ENCODE measurements at places on chromosomes 4 and X.

DNA sequence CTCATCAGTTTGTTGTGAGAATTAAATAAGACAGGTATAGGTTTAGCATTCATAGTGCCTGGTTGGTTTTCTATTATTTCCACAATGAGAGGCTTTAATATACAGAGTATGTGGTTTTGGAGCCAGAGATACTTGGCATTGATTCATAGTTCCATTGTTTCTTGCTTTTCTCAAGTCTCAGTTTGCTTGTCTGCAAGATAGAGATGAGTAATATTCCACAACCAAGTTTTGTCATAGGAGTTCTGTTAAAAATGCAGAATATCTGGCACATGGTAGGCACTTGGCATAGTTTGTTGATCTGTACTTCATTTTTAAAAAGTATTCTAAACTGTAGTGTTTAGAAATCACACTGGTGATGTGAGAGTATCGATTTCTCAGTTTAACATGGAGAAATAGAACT lies 37.5 kb upstream of the EDA2R start:
- DNase-seq: no peak

GRCh38 chr4:16457944-16458343 lies 231.7 kb upstream of the TAPT1 start:
- DNase-seq: no peak

- DNase-seq: no peak
These were observed 64.8 kb downstream of the HPGD start for GRCh38 chr4:174457468-174457867.

GRCh38 chr4:140123666-140124377 lies 30.2 kb downstream of the MAML3 start:
- DNase-seq: no peak

DNA sequence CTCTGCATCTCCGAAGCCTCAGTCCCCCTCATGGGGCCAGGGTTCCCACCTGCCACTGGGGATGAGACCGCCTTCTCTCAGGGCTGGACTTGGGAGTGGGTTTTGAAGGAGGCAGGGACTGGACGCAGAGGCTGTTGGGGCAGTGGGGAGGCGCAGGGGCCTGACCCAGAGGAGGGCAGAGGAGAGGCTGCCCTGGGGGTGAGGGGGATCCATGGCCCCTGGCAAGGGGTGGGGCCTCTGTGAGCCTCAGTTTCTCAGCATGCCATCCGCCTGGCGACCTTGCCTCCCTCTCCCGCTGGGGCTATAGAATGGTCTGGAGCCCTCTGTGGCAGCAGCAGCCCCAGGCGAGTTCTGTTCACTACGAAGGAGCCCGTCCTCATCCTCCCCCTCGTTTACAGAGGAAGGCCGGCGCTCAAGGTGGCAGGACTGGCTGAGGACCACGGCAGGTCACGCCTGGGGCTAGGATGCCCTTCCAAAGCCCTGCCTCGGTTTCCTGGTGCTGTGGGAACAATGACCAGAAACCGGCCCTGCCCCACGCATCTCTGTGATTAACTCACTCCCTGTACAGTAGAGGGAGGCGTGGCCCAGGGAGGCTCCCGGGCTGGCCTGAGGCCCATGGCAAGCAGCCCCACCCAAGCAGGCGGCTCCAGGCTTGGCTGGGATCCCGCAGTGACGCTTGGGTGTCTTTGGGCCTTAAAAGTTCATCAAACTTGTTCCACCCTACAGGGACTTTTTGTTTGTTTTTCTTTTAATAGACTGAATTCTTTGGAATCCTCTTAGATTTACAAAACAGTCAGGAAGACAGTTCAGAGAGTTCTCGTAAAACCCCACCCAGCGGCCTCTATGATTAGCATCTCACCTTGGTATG lies 16.0 kb upstream of the SH3TC1 start:
- DNase-seq: no peak

DNA sequence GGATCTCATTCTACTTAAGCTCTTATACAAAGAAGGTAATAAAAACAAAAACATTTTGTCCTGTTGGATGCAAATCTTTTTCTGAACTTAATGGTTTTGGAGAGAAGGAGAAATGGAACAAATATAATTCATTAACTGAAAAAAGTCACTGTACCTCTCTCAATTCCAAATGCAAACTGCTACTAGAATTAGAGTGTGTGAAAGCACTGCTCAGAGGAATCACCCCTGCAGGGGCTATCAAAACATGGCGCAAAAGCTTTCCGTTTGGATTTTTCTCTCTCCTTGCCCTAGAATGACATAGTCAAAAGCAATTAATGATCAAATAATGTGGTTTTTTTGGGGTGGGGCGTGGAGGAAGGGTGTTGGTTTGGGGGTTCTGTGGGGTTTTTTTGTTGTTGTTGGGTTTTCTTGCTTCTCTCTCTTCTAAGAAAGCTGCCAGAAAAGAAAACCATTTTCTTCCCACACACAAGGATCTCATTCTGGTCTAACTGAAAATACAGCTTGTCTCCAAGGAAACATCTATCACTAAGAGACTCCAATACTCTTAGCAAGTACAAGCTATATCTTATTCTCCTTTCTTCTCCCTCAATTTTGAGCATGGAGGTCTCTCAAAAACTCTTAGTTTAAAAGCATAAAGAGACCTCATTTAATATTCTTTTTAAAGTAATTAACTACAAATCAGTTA lies 41.6 kb downstream of the USP46 start:
- no peak for DNase-seq

DNA sequence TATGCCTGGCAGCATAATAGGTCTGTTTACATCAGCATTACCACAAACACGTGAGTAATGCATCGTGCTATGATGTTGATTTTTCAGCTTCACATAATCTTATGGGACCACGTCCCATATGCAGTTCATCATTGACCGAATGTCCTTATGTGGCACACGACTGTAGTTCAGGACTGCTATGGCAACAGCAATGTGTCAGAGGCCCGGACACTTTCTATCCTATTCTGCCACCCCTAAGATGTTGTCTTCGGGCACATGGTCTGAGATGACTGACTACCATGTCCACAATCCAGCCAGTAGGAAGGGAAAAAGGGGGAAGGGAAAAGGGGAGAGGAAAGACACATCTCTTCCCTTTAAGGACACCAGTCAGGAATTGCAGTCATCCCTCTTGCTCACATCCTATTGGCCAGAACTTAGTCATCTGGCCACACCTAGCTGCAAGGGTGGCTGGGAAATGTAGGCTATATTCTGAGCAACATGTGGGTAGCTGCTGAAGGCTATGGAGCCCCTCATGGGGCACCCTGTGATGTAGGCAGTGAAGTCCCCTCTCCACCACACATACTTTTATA lies 196.0 kb upstream of the RBPJ start:
- no peak for DNase-seq

- no peak for DNase-seq
These were observed 6.1 kb downstream of the TACC3 start for GRCh38 chr4:1727117-1728031.

GRCh38 chr4:78692822-78693170 lies 83.4 kb upstream of the BMP2K start:
- DNase-seq: no peak

GRCh38 chr4:166802346-166802745 lies 431.9 kb downstream of the SPOCK3 start:
- DNase-seq: no peak

- no peak for DNase-seq
These were observed 73.0 kb upstream of the ZNF518B start for GRCh38 chr4:10530137-10530786.

DNA sequence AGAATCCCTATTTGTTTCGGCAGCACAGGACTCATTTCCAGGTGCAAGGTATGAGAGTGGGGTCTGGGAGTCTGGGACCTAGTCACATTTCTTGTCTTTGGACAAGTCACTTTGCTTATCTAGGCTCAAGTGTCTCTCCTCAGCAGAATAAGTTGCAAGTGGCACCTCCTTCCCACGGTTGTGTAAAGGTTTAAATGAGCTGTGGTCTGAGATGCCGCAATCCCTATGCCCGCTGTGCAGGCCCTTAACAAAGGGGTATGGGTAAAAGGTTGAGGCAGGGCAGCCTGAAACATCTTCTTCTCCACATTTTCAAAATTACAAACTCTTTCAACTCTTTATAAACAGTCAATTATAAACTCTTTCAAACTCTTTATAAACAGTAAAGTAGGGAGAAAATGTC lies 93.7 kb downstream of the RTL5 start:
- no peak for DNase-seq

GRCh38 chrX:132636080-132636479 lies 147.2 kb upstream of the MBNL3 start:
- no peak for DNase-seq

DNA sequence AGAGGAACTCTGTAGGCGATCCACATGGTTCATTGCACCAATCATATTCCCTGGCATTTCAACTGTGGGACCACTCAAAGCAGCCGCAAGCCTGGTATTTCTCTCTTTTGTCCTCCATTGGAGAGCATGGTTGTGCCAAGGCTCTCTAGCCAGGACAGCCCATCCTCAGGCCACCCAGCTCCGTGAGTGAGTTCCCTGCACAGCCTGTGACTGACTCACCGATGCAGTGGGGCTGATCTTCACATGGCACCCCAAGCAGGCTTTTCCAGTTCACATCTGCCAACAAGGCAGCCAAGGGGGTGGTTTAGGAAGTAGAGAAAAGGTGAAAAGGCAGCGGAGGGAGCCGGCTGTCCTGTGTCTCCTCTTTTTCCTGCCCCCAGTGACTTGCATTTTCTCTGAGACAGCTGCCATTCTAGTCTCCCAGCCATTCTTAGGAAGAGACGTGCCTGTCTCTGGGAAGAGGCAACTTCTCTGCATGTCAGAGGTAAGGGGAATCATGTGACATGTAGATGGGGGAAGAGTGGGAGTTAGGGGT lies 69.2 kb downstream of the MID1IP1 start:
- no peak for DNase-seq

- no peak for DNase-seq
These were observed 57.3 kb upstream of the TCEAL2 start for GRCh38 chrX:102067966-102068723.

GRCh38 chr4:9765091-9765490 lies 16.3 kb upstream of the DRD5 start:
- no peak for DNase-seq

DNA sequence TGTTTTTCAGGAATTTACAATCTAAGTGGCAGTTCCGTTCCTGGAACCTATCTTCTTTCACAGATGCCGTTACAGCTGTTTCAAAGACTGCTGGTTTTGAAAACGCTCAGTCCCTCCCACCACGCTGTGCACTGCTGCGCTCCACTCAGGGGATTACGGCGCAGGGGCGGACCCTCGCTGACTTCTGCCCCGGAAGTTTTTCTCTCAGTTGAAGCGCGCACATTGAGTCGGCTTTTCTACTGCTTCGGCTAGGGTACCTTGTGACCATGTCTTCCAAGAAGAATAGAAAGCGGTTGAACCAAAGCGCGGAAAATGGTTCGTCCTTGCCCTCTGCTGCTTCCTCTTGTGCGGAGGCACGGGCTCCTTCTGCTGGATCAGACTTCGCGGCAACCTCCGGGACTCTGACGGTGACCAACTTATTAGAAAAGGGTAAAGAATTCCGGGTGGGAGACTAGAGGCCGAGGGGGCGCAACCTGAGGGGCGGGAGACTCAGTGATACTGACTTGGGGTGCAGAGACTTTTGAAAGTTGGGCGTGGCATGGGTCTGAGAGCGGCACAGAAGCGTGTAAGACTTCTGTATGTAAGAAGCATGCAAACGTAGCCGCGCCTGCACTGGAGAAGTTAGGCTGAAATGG lies 597 bp upstream of the NUDT6 start:
- DNase-seq: peak; percentile 75

DNA sequence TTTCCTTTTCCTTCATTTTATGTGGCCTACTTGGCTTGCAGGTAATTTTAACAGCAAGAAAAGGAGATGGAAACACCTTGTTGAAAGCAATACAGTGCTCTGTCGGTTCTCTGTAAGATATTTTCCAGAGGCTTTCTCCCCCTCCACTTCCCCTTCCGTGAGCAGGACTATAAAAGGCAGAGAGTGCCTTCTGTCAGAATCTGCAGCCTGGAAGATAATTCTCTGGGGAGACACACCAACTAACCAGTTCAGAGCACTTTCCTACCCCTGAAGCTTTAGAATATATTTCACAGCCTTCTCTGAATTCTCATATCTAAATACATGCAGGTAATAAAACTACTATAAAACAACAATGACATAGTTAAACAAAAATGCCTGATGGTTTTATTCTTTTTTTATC lies 141.1 kb downstream of the IDS start:
- no peak for DNase-seq

DNA sequence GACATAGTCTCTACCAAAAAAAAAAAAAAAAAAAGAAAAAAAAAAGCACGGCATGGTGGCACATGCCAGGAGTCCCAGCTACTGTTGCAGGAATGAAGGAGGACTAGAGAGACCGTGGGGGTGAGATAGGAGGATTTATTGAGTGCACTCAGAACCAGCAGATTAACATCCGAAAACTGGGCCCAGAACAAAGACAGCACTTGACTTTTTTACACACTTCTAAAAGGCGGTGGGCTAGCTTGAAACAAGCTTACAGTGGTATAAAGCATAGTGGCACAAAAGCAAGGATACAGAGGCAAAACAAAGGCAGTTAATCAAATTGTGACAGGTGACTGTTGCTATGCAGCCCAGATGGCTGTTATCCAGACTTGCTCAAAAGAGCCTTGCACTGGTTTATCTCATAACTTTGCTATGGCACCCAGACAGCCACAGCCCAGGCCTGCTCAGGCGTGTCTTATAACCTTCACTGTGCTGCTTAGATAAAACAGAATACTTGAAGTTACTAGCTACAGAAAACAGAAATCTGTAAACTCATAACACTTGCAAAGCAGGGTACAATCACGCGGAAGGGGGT lies 9.9 kb upstream of the PI4K2B start:
- DNase-seq: no peak

GRCh38 chrX:36867143-36867542 lies 141.0 kb upstream of the FAM47C start:
- DNase-seq: no peak

DNA sequence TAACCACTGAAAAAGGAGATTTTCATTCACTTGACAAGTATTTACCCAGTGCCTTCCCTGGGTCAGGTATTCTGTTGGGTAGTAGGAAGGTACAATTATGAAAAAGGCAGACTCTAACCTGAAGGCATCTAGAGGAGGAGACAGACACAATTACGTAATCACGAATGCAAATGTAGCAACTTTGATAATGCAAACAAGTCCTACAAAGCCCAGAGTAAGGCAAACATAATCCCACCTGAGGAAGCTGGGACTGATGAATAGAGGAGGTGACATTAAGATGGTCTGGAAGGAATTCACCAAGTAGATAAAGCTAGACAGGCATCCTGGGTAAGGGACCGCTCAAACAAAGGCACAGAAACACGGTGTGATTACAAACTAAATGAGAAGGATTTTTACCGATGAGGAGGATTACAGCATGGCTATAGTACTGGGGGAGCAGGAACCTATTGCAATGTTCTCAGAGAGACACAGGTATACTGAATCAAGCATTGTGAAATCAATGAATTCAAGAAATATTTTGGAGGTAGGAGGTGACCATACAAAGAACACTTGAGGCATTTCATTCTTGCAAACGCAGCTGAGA lies 37.1 kb downstream of the TMEM150C start:
- no peak for DNase-seq

GRCh38 chr4:126976850-126977632 lies 655.7 kb upstream of the INTU start:
- DNase-seq: no peak

DNA sequence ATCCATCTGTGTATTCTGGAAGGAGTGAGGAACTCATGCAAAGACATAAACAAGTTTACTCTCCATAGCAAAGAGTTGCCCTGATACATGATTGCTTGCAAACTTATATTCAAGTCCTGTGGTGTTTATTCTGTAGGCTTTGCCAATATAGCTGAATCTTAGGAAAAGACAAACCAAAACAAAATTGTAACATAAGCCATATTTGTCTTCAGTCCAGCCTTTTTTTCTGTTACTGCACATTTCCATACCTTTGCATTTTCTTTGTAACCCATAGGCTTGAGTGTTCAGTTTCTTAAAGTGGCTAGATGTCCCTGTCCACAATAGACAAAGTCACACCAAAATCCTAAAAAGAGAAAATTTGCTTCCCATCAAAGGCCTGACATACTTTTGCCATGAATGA lies 120.4 kb downstream of the PPARGC1A start:
- DNase-seq: no peak
